ENCODE measurements at places on chromosomes 16 and 17. TPM values are rescaled to one million over a fixed set of nuclear protein-coding genes. Genes with fewer than 3 reads are reported as not detected.

The ABCC3 gene
- 103 TPM for total RNA-seq

The CRISPLD2 gene
- total RNA-seq = 7.0 TPM

The ITGAL gene
- total RNA-seq = 4.2 TPM

GRCh38 chr16:81700780-81701165, 78.3 kb upstream of the PLCG2 start:
- peaks cover 17% of the 10 kb centered on the region for H3K36me3 ChIP-seq
- DNase-seq = no peak
- no peaks in the 10 kb centered on the region for H3K27me3 ChIP-seq

GRCh38 chr17:57290981-57291380, 34.7 kb downstream of the MSI2 start:
- no peak for DNase-seq
- no peak overlapping the region for H3K4me3 ChIP-seq
- no peaks in the 10 kb centered on the region for H3K4me1 ChIP-seq
- H3K36me3 ChIP-seq = no peaks in the 10 kb centered on the region

DNA sequence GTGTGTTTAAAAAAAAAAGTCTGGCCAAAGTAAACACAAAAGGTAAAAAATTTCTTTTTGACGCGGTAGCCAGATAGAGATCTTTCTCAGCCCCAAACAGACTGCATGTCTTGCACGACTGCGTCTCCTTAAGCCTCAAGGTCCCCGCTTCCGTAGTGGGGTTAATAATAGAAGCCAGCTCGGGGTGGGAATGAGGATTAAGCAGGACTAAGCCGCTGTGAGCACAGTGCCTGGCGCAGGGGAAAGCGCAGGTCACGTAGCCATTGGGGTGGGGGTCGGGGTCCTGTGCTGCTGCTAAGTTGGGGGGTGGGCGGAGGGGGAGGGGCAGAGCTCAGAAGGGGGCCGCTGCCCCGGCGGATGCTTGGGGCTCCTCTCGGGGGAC, 521 bp downstream of the GGA2 start:
- H3K27ac ChIP-seq = peak overlapping the region; percentile 86
- peak; percentile 40 for DNase-seq
- peaks cover 4% of the 10 kb centered on the region for H3K4me1 ChIP-seq
- H3K27me3 ChIP-seq = no peaks in the 10 kb centered on the region
- peaks cover 3% of the 10 kb centered on the region for H3K36me3 ChIP-seq

GRCh38 chr17:77892469-77893143, 65.9 kb upstream of the TNRC6C start:
- no peak overlapping the region for H3K4me3 ChIP-seq
- DNase-seq = no peak
- no peaks in the 10 kb centered on the region for H3K27me3 ChIP-seq
- no peak overlapping the region for H3K27ac ChIP-seq
- H3K36me3 ChIP-seq = no peaks in the 10 kb centered on the region

DNA sequence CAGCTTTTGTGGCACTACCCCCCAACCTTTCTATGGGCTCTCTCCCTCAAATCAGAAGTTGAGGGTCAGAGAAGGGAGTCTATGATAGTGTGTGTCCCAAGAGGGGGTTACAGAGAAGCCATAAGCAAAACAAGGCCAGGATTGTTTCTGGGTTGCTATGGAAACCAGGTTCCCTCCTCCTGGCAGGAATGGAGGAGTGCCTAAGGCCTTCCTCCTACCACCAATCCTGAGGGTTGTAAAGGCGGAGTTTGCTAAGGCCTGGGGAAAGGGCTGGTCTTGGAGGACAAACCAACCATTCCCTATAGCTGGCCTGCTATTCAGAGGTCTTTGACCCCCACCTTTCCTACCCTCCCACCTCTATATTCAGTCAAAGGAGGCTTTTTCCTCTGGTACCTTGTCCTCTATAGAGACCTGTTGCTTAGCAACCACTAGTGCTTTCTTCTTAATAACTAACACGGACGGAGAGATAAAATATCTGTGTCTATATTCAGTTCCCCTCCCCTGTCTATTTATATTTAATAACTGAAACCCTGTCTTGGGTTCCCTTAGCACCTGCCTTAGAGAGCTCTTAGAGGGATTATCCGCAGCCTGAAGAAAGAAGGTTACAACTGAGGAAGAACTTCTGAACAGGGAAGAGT, 43.4 kb downstream of the NEUROD2 start:
- DNase-seq = no peak
- peaks cover 9% of the 10 kb centered on the region for H3K36me3 ChIP-seq
- H3K27ac ChIP-seq = no peak overlapping the region
- H3K27me3 ChIP-seq = no peaks in the 10 kb centered on the region
- H3K4me1 ChIP-seq = no peaks in the 10 kb centered on the region

- H3K27ac ChIP-seq = peak overlapping the region; percentile 90
- peaks cover 23% of the 10 kb centered on the region for H3K4me1 ChIP-seq
- peak; percentile 85 for DNase-seq
- no peaks in the 10 kb centered on the region for H3K27me3 ChIP-seq
- no peaks in the 10 kb centered on the region for H3K36me3 ChIP-seq
These were observed 1.1 kb upstream of the FASN start for GRCh38 chr17:82098939-82099763.

DNA sequence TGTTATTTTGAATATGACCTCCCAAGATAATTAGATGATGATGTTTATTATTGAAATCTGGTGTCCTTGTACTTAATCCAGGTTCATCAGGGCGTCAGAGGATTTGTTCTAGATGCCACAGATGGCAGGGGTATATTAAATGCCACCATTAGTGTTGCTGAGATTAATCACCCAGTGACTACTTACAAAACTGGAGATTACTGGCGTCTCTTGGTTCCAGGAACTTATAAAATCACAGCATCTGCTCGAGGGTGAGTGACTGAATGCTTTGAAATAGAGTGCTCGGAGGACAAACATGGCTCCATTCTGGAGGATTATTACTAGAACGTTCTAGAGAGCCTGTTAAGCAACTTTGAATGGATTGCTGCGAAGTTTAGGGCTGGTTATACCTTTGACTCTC, 33.5 kb upstream of the GOSR1 start:
- no peak overlapping the region for H3K27ac ChIP-seq
- no peaks in the 10 kb centered on the region for H3K27me3 ChIP-seq
- H3K4me1 ChIP-seq = no peaks in the 10 kb centered on the region

GRCh38 chr16:8956265-8957062, 7.2 kb downstream of the USP7 start:
- H3K4me1 ChIP-seq = peaks cover 60% of the 10 kb centered on the region
- no peak overlapping the region for H3K27ac ChIP-seq
- no peak overlapping the region for H3K4me3 ChIP-seq

DNA sequence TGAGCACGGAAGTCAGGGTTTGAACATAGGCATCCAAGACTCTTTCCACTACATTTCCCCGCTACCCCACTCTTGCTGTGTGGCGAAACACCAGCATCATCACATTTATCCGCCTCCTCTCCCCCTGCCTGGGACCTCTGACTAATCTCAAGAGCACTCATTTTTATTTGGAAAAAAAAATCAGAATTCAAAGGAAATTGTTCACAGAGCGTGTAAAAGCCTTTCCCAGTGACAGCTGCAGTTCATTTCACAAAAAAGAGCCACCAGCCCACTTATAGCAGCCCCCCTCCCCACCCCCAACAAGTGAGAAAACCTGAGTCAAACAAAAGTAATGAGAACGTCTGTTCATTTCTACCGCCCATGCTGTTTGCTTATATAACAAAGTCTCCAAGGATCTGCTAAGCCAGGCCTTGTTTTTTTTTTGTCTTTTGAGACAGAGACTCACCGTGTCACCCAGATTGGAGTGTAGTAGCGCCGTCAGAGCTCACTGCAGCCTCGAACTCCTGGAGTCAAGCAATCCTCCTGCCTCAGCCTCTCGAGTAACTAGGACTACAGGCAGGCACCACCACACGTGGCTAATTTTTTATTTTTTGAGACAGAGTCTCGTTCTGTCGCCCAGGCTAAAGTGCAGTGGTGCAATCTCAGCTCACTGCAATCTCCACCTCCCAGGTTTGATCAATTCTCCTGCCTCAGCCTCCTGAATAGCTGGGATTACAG, 48.3 kb upstream of the HAPSTR1 start:
- H3K36me3 ChIP-seq = no peaks in the 10 kb centered on the region
- H3K27me3 ChIP-seq = no peaks in the 10 kb centered on the region
- H3K4me1 ChIP-seq = no peaks in the 10 kb centered on the region
- no peak overlapping the region for H3K27ac ChIP-seq

GRCh38 chr17:36937959-36938565, 787 bp downstream of the LHX1 start:
- peaks cover 10% of the 10 kb centered on the region for H3K4me1 ChIP-seq
- H3K4me3 ChIP-seq = no peak overlapping the region
- DNase-seq = no peak
- peaks cover 12% of the 10 kb centered on the region for H3K27me3 ChIP-seq
- H3K27ac ChIP-seq = no peak overlapping the region
- H3K36me3 ChIP-seq = no peaks in the 10 kb centered on the region

DNA sequence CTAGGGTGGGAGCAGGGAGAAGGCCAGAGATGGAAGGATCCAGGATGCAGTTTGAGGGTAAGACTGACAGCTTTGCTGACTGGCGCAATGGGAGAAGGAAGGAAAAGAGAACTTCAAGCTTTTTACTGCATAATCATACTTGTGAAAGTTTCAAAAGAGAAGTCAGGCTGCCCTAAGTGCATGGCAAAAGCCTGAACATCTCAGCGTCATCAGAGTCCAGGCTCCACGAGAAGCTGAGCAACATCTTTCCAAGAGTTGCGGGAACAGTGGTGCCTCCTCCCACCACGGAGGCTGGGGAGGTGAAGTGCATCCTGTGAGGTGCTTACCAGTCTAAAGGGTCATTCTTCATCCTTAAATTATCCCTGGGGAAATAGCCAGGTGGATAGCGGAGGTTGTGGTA, 26.9 kb upstream of the SLC38A8 start:
- H3K36me3 ChIP-seq = peaks cover 76% of the 10 kb centered on the region
- H3K4me1 ChIP-seq = no peaks in the 10 kb centered on the region
- no peak for DNase-seq
- H3K27me3 ChIP-seq = no peaks in the 10 kb centered on the region
- H3K4me3 ChIP-seq = no peak overlapping the region

DNA sequence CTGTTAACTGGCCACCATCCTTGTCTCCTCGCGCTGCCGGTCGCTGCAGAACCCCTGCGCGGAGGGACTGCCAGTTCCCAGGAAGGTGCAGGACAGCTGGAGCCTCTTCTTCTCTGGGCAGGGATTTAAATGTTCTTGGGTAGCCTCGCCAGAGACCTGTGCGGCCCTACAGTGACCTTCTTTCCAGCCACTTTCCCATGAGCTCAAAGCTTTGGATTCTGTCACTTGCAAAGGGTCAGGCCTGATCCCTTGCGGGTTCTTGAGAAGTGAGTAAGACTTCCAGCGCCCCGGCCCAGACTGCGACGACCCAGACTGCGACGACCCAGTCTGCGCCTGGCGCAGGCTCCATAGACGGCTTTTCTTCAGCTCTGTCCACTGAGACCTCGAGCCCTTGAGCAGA, 1.4 kb upstream of the SLFN5 start:
- H3K36me3 ChIP-seq = no peaks in the 10 kb centered on the region
- no peak for DNase-seq
- H3K4me1 ChIP-seq = no peaks in the 10 kb centered on the region
- H3K27me3 ChIP-seq = no peaks in the 10 kb centered on the region

DNA sequence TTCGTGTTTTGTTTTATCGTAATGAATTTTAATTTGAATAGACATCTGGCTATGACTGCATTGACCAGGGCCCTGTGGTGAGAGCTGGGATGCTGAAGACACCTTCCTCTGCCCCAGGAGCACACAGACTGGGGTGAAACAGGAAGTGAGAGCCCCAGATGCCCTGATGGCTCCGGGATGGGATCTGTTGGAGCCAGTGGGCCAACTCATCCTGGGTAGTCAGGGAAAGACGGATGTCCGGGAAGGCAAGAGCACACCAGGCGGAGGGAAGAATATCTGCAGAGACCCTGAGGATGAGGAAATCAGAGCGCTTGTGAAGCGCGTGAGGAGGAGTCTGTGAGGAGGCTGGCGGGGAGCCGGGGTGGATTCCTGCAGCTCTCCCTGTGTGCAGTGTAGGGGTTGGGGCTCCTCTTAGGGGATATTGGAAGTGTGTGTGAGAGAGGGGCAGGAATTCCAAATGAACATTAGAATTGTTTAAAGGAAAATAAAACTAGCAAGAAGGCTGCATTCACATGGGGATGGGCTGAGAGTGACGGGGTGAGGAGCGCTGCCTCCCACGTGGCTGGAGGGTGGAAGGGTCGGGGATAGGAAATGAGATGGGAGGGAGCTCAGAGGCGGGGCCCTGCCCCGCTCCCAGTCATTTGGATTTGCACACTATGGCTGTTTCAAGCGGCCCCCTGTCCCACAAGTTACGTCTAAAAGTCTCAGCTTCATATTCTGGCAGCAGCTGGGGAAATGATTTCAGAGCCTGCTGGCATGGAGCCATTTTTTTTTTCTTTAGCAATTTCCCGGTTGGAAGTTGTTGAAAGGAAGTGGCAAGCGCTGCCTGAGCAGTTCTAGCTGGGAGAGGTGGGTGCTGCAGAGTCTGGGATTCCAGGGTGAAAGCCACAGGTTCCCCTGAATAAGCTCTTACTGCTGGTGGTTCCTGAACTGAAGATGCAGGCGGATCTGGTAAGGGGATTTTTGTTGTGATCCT, 71.2 kb upstream of the LGALS9 start:
- H3K4me1 ChIP-seq = peaks cover 29% of the 10 kb centered on the region
- no peak overlapping the region for H3K4me3 ChIP-seq
- no peaks in the 10 kb centered on the region for H3K27me3 ChIP-seq
- peak overlapping the region; percentile 59 for H3K27ac ChIP-seq
- H3K36me3 ChIP-seq = no peaks in the 10 kb centered on the region
- peak; percentile 70 for DNase-seq

- no peak overlapping the region for H3K27ac ChIP-seq
- H3K4me1 ChIP-seq = no peaks in the 10 kb centered on the region
- no peak for DNase-seq
- no peaks in the 10 kb centered on the region for H3K36me3 ChIP-seq
These were observed 36.1 kb downstream of the ZNF624 start for GRCh38 chr17:16617481-16618060.

GRCh38 chr17:45740553-45741330, 43.4 kb upstream of the CRHR1 start:
- H3K27ac ChIP-seq = no peak overlapping the region
- DNase-seq = peak; percentile 23
- H3K4me3 ChIP-seq = no peak overlapping the region
- no peaks in the 10 kb centered on the region for H3K4me1 ChIP-seq

- DNase-seq = no peak
- peaks cover 5% of the 10 kb centered on the region for H3K4me1 ChIP-seq
- H3K27ac ChIP-seq = no peak overlapping the region
- no peaks in the 10 kb centered on the region for H3K27me3 ChIP-seq
- H3K4me3 ChIP-seq = no peak overlapping the region
These were observed 2.6 kb upstream of the NDE1 start for GRCh38 chr16:15647294-15648014.

DNA sequence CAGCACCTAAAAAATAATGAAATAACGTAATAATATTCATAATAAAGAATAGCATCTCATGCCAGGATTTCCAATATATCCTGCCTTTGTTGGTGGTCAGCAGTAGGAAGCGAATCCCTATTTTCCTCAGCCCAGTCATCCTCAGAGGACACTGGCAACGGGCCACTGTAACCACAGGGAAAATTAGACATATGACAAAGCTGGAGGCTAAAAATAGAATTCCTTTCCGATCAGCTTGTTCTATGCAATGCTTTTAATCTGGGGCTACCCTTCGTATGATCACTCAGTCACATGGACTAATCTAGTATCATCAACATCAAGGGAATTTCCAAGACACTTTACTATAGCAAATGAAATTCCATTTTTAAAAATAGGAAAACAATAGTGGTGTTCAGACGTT, 246.9 kb upstream of the KCNJ16 start:
- no peak overlapping the region for H3K27ac ChIP-seq
- H3K4me3 ChIP-seq = no peak overlapping the region
- H3K36me3 ChIP-seq = no peaks in the 10 kb centered on the region
- no peaks in the 10 kb centered on the region for H3K27me3 ChIP-seq
- DNase-seq = peak; percentile 52

- H3K4me1 ChIP-seq = no peaks in the 10 kb centered on the region
- no peaks in the 10 kb centered on the region for H3K27me3 ChIP-seq
- peak; percentile 61 for DNase-seq
- H3K4me3 ChIP-seq = no peak overlapping the region
These were observed 5.9 kb downstream of the DPEP2 start for GRCh38 chr16:67993207-67994039.
